ENCODE measurements at places on chromosomes 11 and 22. TPM values are rescaled to one million over a fixed set of nuclear protein-coding genes. Genes with fewer than 3 reads are reported as not detected.

DNA sequence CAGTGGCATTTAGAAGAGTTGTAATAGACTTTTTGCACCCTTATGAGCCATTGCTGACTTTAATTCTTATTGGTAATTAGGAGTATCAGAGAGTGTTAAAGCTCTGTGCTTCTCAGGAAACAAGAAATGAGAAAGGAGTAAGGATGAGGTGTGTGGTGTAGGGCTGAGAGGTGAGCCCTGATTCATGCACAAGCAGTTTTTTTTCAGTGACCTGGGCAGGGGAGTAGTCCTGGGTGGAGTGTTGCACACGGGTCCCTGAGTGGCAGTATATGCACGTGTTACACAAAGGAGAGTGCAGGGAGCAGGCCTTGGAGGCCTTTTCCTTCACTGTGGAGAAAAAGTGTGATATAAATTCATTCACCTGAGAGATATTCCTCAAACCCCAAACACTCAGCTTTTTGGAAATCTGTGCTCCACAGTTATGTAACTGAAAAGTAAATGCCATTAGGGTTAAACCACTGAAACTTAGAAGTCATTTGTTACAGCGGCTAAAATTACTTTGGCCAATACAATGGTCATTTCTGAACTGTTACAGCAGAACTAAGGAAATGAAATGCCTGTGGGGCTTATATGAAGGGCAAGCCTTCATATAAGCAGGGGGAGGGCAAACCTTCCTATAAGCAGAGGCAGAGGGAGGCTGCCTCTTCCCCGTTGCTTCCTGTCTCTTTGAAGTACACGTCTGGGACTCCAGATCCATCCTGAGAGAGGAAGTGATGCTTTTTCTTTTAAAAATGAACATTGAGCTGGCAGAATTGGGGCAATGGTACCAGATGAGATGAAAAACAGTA is 62.6 kb upstream of the OLFML1 start:
- no peaks in the 10 kb centered on the region for H3K4me1 ChIP-seq
- no peak overlapping the region for H3K27ac ChIP-seq
- H3K36me3 ChIP-seq = no peaks in the 10 kb centered on the region
- no peaks in the 10 kb centered on the region for H3K27me3 ChIP-seq

DNA sequence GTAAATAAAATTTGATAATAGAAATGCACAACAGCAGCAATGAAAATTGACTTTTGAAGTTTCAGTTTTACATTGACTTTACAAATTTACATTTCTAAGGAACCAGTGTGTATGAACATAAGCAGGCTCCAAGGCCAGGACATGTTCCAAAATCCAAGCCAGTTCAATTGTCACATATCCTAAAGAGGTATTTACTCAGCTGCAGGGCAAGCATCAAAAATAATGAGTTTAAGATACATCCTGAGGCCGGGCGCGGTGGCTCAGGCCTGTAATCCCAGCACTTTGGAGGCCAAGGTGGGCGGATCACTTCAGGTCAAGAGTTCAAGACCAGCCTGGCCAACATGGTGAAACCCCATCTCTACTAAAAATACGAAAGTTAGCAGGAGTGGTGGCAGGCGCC is 39.0 kb upstream of the AKIP1 start:
- peaks cover 2% of the 10 kb centered on the region for H3K27me3 ChIP-seq

DNA sequence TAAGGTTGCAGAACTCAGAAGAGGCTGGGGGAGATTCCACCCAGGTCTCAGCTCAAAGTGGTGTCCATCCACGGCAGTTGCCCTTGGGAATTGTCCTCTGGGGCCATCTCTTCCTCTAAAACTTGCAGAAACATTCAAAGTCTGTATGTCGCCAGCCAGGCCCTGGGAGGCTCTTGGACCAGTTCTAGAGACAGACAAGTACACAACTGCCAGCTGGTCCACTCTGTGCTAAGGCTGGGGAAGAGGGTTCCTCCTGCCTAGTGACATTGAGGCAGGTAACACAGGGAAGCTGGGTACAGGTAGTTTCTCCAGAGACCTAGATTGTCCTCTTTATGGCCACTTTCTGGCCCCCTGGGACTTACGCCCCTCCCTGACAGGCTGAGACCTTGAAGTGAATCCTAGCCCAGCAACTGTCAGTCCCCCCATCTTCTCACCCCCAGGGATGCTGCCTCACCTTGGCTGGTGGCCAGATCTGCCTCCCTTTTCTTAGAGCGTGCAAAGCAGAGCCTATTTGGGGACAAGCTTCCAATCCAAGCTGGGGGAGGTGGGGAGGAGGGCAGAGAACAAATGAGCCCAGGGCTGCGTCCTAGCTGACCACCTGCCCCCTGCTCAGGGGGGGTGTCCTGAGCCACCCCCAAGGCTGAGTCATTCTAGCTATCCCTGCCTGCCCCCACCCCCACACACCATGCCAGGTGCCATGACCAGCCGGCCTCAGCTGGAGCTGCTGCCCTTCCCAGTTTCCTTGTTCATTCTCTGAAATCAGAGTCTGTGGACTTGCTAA is 8.4 kb downstream of the FAM83F start:
- no peak for DNase-seq
- H3K4me3 ChIP-seq = no peak overlapping the region
- no peaks in the 10 kb centered on the region for H3K36me3 ChIP-seq
- H3K27ac ChIP-seq = no peak overlapping the region
- peaks cover 53% of the 10 kb centered on the region for H3K4me1 ChIP-seq
- H3K27me3 ChIP-seq = peaks cover 11% of the 10 kb centered on the region

Gene OR52I1
- total RNA-seq = 0.27 TPM

Gene TSGA10IP
- not detected for total RNA-seq

Gene HTR3B
- total RNA-seq = not detected
